Hematopoietic multipotent progenitor cell treated with erythropoietin and hydrocortisone succinate and interleukin-3 and kit ligand, for 6 days (in vitro differentiated cells): ENCODE measurements at places on chromosomes 4 and X.

DNA sequence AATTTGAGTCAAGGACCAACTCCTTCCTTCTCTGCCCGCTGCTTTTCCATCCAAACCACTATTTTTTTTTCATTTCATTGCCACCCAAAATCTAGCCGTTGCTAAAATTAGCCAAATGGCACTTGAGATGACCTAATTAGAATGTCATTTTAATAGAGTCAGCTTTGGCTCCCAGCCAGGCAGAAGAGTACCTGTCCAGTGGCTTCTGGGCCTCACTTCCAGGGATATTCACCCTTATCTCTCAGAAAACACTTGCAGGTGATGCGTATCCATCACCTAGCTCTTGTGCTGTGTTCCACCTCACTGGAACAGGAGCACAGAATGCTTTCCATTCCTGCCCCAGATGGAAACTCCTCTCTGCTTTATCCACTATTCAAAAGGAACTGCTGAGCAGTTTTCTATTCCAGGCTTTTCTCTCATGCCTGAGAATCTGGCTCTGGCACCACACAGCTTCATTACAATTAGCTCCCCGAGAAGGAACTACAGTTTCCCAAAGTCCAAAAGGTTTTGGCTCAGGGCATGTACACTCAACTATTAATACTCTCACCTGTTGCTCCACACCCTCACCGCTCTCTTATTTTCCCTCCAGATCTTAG is 18.5 kb downstream of the MAGEA9B start:
- DNase-seq: no peak

DNA sequence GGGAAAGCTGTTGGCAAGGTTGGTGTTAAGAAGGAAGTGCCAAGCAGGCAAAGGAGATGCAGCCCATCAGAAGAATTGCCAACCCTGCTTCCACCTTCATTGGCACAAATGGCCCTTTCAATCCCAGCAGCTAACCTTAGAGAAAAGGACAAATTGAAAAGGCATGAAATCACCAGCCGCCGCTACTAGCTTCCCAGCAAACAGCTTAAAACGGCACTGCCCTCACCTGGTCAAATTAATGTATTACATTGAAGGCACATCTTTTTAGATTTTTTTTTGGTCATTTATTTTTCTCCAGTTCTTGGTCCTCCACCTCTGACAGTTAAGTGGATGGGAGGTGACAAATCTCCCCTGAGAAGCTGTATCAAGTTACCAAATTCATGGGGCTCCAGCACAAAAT is 51.0 kb upstream of the NHSL2 start:
- DNase-seq: peak; percentile 67

DNA sequence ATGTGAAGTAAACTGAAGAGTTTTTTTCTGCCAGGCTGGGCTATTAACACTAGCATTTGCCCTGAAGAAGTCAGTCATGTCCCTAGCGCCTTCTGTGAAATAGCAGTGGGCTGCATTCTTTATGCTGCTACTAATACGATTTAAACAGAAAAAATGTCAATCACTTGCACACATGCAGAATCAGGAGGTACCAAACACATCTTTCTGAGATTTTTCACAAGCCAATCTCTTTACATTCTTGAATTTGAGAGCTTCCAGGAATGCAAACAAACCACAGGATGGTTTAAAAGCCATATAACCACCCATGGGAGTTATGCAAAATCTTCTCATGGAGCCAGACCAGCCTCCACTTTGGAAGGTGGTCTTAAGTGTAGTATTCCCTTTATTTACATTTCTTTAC is 220.1 kb downstream of the IQCM start:
- no peak for DNase-seq

DNA sequence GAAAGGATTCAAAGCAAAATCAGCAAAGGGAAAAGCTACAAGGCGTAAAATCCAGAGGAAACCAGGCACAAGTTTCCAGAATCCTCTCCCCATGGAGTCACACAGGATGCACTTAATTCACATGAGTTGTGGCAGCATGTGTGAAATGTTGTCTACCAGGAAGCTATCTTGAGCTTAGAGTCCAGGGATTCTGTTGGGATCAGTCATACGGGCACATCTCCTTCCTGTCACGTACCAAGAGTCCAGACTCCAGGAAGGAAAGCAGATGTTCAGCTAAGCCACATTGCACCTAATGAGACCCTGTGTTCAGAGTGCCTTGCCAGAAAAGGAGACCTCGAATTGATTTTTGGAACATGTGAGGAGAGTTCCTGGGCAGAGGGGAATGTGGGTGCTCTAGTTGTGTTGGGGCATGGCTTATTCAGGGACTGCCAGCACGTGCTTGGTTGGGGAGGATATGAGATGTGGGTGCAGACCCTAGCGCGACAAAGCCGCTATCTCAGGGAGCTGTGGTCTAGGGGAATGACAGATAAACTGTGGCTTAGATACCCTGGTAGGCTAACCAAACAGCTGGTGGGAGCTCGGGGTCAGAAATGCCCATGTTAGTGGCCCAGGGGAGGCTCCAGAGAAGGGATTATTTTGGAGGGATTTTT is 70.0 kb downstream of the EVC start:
- DNase-seq: no peak

GRCh38 chrX:1212532-1212931 is at the start of gene CRLF2:
Gene CRLF2 (minus strand): TSS chrX:1212649. CDS start chrX:1212634, 15 bp downstream.
- peak; percentile 49 for DNase-seq
